ENCODE measurements at places on chromosomes 13 and 19.

DNA sequence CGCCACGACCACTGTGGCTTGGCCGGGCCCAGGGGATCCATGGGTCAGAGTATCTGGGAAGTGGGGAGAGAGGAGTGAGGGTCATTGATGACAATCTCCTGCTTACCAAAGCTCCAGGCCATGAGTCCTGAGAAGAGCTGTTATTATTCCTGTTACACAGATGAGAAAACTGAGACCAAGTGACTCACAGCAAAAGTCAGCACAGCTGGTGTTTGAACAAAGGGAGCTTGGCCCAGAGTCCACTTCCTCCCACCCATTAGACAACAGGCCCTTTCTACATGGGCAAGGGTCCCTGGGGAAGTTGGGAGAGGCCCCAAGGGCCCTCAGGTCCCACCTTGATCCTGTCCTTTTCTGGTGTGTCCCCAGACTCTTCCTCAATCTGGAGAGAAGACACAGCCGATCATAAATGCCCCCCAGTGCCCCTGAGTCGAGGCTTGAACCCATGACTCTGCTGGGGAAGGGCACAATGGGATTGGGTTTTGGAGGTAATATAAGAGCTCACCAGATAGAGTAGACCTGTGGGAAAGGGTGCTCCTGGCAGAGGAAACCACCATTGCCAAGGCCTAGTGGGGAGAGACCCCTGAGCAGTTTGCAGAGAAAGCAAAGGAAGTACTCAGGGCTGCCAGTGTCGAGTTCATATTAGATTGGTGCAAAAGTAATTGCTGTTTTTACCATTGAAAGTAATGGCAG lies 6.8 kb downstream of the FUT6 start:
- DNase-seq: no peak
- no peak overlapping the region for H3K4me3 ChIP-seq
- peaks cover 8% of the 10 kb centered on the region for H3K36me3 ChIP-seq
- H3K27ac ChIP-seq: no peak overlapping the region
- H3K4me1 ChIP-seq: peaks cover 9% of the 10 kb centered on the region

GRCh38 chr13:50015258-50015657 lies at the start of gene KCNRG:
KCNRG (plus strand) TSS chr13:50015444; CDS start chr13:50015494, 50 bp downstream.
- peaks cover 52% of the 10 kb centered on the region for H3K4me1 ChIP-seq
- no peak within 1 kb of the TSS for H3K4me3 ChIP-seq
- no peak for DNase-seq
- peaks cover 89% of the 10 kb centered on the region for H3K36me3 ChIP-seq
- no peaks in the 10 kb centered on the region for H3K27me3 ChIP-seq
- peak within 1 kb of the TSS; percentile 18 for H3K27ac ChIP-seq

- peaks cover 58% of the 10 kb centered on the region for H3K4me1 ChIP-seq
- no peaks in the 10 kb centered on the region for H3K27me3 ChIP-seq
- H3K36me3 ChIP-seq: peaks cover 60% of the 10 kb centered on the region
- no peak for DNase-seq
Measured at GRCh38 chr19:4058693-4059452, 7.8 kb downstream of the ZBTB7A start.

DNA sequence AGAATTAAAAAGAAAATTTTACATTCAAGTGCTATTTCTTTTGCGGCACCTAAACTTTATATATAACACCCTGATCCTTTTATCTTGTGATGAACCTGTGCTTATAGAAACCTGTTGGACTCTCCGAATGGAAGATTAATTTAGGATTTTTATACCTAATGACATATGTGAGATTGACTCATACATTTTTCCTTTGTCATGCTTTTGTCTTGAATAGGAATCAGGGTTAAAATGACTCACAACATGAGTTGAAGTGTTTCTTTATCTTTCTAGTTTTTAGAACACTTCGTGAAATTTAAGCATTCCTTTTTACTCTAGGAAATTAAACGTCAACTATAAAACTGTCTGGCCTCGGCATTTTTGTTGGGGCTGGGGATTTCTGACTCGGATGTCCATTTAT lies 378.9 kb downstream of the PCDH20 start:
- no peak overlapping the region for H3K27ac ChIP-seq
- H3K4me1 ChIP-seq: no peaks in the 10 kb centered on the region
- H3K27me3 ChIP-seq: no peaks in the 10 kb centered on the region
- no peak overlapping the region for H3K4me3 ChIP-seq
- no peaks in the 10 kb centered on the region for H3K36me3 ChIP-seq

DNA sequence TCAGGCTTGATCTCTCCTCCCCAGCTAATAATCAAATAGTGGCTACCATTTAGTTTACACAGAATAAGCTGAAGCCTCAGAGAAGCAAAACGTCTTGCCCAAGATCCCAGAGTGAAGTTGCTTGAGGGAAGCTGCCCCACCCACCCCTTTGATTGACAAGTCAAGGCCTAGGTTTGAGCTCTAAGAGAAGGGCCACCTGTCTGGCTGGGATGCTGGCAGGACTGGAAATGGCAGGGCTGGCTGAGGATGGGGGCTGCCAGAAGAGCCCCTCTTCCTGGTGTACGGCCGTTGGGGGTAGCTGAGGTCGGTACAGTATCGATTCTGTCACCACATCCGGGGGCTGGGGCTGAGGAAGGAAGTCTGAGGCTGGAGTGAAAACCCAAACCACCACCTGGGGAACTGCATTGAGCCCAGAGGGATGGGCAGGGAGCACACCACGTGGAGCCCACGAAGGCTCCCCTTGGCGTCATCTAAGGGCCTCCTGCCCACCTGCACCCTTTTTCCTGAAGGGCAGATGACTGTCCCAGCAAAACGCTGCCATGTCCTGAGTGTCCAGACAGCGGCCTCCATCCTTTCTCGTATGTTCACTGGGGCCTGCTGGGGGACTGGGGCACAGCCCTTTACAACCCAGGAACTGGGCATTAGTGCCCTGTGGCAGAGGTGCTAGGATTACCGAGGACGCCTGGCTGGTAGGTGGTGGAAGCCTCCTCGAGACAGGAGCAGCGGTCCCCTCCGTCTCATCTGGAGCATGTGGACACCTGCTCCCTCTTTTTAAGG lies 1.4 kb upstream of the PRKD2 start:
- H3K27ac ChIP-seq: peak overlapping the region; percentile 94
- no peaks in the 10 kb centered on the region for H3K27me3 ChIP-seq
- peak; percentile 71 for DNase-seq
- peak overlapping the region; percentile 93 for H3K4me3 ChIP-seq

DNA sequence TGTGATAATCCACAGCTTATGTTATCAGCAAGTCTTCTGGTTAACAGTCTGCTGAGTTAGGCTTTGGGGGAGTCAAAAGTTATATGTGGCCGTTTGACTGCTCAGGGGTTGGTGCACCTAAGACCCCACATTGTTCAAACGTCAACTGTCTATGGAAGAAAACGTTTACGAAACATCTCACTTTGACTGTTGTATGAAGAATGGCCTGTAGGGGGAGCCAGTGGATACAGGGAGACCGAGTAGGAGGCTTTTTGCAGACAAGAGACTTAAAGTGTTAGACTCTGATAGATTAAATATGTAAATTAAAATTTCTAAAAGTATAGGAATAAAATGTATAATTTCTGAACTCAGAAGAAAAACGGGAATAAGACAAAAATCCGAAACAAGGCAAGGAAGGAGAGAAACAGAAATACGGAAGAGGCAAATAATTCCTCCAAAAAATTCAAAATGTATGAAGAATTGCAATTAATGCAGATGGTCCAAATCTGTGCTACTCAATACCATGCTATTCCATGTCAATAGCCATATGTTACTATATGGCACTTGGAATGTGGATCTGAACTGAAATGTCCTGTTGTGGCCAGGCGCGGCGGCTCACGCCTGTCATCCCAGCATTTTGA lies 37.8 kb downstream of the TNFSF14 start:
- H3K27ac ChIP-seq: peak overlapping the region; percentile 22
- H3K36me3 ChIP-seq: no peaks in the 10 kb centered on the region
- peaks cover 37% of the 10 kb centered on the region for H3K4me1 ChIP-seq
- peak; percentile 59 for DNase-seq
- no peaks in the 10 kb centered on the region for H3K27me3 ChIP-seq

GRCh38 chr13:41177616-41178015 lies 16.8 kb downstream of the KBTBD7 start:
- H3K27me3 ChIP-seq: no peaks in the 10 kb centered on the region
- peaks cover 19% of the 10 kb centered on the region for H3K36me3 ChIP-seq
- no peak overlapping the region for H3K4me3 ChIP-seq
- peaks cover 15% of the 10 kb centered on the region for H3K4me1 ChIP-seq
- no peak overlapping the region for H3K27ac ChIP-seq

DNA sequence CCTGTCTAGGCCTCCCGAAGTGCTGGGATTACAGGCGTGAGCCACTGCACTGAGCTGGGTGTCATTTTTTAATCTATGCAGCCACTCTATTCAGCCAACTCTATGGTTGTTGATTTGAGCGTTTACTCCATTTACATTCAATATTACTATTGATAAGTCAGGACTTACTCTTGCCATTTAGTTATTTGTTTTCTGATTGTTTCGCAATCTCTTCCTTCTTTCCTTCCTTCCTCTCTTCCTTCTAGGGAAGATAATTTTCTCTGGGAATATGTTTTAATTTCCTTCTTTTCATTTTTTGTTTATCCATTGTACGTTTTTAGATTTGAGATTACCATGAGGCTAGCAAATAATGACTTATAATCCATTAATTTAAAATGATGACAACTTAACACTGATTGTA lies 2056.0 kb downstream of the OLFM4 start:
- no peaks in the 10 kb centered on the region for H3K27me3 ChIP-seq
- no peak overlapping the region for H3K4me3 ChIP-seq

DNA sequence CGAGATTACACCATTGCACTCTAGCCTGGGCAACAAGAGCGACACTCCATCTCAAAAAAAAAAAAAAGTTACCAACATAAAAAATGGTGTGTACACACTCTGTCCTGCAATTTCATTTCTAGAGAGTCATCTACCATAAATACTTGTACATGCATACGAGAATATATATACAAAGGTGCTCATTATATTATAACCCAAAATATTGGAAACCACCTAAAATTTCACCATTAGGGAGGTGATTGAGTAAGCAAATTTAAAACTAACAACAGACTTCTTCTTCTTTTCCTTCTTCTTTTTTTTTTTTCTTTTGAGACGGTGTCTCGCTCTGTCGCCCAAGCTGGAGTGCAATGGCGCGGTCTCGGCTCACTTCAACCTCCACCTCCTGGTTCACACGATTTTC lies 7.4 kb upstream of the C5AR1 start:
- H3K27ac ChIP-seq: no peak overlapping the region
- no peaks in the 10 kb centered on the region for H3K36me3 ChIP-seq
- DNase-seq: no peak
- H3K27me3 ChIP-seq: peaks cover 17% of the 10 kb centered on the region
- peaks cover 9% of the 10 kb centered on the region for H3K4me1 ChIP-seq

DNA sequence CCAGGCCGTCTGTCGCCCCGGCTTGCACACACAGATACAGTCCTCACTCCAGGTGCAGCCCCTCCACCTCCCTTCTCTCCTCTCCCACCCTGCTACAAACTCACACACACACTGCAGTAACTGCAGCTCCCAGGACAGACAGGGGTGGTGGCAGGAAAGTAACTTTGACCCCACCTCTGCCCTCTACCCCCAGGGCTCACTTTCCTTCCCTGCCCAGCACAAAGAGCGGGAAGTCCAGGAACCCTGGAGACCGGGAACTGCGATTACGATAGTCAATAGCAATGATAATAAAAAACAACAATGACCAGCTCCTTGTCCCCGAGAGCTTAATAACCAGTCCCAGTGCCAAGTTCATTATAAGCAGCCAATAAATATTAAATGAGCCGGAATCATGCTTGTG lies at the start of gene CEACAM20:
Gene CEACAM20, minus strand, starts transcription at position 140 of the 400 bp plus-strand sequence. CDS start 166 bp downstream, outside the sequence.
- no peak for DNase-seq
- H3K36me3 ChIP-seq: no peaks in the 10 kb centered on the region
- H3K27me3 ChIP-seq: peaks cover 18% of the 10 kb centered on the region
- no peak within 1 kb of the TSS for H3K27ac ChIP-seq
- no peaks in the 10 kb centered on the region for H3K4me1 ChIP-seq

DNA sequence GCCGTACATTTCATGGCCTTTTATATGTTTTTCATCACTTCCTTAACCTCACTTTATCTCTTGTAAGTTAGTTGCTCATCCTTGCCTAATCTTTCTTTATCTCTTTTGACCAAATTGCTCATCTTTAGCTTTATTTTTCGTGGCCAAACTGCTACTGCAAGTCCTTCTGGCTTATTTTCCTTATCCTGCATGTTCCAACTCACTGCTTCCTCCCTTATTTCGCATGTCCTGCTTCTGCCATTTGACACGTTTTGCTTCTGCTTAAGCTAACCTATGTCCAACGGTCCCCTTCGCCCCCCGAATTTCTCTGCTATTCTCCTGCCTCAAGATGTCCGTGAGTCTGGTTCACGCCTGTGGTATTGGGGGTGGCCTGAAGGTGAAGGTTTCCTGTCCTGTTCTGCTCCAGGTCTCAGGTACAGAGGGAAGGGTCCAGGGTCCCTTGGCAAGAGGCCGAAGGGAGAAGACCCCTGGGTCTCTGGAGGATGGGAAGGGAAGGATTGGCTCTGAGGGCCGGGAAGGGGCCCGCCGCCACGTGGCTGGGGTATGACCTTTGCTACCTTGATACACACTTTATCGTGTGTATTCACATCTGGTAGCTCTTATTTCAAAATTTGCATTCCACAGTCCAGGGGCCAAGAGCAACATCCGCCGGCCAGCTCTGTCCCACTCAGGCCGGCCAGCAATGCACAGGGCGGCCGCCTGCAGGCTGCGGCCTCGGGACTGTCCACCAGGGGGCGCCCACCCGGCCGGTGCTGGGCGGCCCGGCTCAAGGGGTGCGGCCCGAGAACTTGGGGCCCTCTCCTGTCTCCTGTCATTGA lies 2.9 kb upstream of the C19orf85 start:
- peaks cover 3% of the 10 kb centered on the region for H3K4me1 ChIP-seq
- H3K36me3 ChIP-seq: no peaks in the 10 kb centered on the region
- no peak overlapping the region for H3K4me3 ChIP-seq
- DNase-seq: peak; percentile 83
- H3K27ac ChIP-seq: no peak overlapping the region
- H3K27me3 ChIP-seq: no peaks in the 10 kb centered on the region

GRCh38 chr13:41859565-41859964 lies 101.3 kb downstream of the VWA8 start:
- H3K4me1 ChIP-seq: peaks cover 5% of the 10 kb centered on the region
- H3K4me3 ChIP-seq: no peak overlapping the region
- no peaks in the 10 kb centered on the region for H3K27me3 ChIP-seq
- no peak overlapping the region for H3K27ac ChIP-seq
- peaks cover 86% of the 10 kb centered on the region for H3K36me3 ChIP-seq

DNA sequence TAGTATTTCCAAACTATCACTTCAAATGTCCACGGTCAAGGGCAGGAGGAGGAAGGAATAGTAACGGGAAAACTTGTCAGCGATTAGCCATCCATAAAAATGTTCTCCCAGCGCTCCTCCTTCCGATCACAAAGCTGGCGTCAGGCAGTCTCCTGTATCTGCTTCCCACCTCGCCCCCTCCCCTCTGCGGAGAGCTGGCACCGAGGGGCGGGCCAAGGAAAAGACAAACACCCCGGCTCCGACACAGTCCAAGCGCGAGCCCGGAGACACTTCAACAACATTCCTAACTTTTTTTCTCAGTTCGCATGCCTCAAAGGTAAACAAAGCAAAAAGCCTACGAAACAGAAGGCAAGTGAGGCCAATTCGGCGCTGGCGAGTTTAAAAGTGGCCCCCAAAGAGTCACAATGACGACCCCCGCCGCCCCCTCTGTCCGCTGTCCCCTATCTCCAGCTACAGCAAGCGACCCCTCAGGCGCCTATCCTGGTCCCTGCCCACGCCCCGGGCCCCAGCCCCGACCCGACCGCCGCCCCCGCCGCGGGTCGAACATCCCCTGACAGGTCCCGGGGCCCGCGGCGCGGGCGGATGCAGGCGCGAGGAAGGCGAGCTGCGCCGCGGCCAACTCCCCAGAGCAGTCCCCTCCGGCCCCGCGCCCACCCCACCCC lies 736 bp downstream of the SMAD9 start:
- peak overlapping the region; percentile 65 for H3K4me3 ChIP-seq
- H3K27ac ChIP-seq: no peak overlapping the region
- H3K36me3 ChIP-seq: no peaks in the 10 kb centered on the region
- H3K27me3 ChIP-seq: peaks cover 80% of the 10 kb centered on the region
- no peak for DNase-seq

- peaks cover 56% of the 10 kb centered on the region for H3K36me3 ChIP-seq
- no peak for DNase-seq
- peak overlapping the region; percentile 89 for H3K4me3 ChIP-seq
Measured at GRCh38 chr19:53101518-53101917, 1.7 kb downstream of the ZNF160 start.
